ENCODE measurements at places on chromosomes 2 and 18.

DNA sequence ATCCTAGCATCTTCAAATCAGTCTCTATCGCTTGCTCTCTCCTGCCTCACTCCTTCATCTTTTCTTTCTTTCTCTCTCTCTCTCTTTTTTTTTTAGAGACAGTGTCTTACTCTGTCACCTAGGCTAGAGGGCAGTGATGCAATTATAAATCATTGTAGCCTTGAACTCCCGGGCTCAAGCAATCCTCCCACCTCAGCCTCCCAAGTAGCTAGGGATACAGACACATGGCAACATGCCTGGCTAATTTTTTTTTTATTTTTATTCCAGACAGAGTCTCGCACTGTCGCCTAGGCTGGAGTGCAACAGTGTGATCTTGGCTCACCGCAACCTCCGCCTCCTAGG lies 10.6 kb upstream of the SLC66A3 start:
- DNase-seq = no peak

DNA sequence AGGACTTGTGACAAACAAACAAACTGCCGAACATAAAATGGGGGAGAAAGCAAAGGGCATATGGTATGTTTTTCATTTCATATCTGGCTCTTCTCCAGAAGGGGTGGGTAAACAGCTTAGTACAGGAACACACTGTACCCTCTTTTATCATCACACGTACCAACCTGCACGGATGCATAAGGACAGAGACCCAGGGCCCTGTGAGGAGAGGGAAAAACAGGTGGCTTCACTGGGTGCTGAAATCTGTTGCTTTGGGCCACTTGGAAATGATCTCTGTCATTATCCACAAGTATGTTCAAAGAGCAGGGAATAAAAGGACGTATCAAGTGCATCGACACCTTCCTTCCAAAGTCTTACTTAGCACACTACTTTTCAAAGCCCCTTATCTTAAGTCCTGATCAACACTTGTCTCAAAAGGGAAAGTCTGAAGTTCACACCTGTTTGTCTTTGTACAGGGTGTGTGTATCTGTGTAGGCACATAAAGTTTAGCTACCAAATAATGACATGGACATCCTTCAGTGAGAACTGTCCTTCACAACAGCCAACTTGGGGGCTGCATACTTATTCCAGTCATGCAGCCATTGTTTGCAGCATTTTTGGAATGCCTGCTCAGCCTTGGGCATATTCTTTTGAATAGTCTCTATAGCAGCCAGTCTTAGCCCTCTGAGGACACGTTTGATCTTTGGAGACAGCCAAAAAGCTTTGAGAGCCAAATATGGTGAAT lies 60.6 kb downstream of the IRS1 start:
- DNase-seq = no peak

- no peak for DNase-seq
Observed at GRCh38 chr18:48959921-48960920, 9.5 kb upstream of the SMAD7 start.

- DNase-seq = no peak
Observed at GRCh38 chr2:198040835-198041234, 236.4 kb downstream of the PLCL1 start.

DNA sequence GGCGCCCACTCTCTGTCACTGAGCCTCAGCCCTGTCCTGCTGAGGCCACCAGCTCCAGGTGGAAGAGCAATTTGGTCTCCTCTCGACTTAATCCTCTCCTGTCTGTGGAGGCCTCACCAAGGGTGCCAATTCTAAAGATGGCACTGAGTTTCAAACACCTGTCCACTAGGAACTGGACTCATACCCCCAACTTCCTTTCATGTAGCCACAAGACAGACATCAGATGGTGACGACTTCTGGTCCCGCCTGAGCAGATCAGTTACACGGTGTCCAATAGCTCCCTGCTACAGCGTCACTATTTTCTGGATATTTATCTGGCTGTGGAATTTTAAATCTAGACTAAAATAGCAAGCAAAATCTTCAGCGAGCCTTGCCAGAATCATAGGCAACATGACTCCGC lies 24.5 kb upstream of the SP5 start:
- DNase-seq = no peak

GRCh38 chr2:121617042-121617599 lies 32.1 kb downstream of the CLASP1 start:
- DNase-seq = no peak

- no peak for DNase-seq
Observed at GRCh38 chr18:46037512-46038305, 34.4 kb downstream of the PSTPIP2 start.

DNA sequence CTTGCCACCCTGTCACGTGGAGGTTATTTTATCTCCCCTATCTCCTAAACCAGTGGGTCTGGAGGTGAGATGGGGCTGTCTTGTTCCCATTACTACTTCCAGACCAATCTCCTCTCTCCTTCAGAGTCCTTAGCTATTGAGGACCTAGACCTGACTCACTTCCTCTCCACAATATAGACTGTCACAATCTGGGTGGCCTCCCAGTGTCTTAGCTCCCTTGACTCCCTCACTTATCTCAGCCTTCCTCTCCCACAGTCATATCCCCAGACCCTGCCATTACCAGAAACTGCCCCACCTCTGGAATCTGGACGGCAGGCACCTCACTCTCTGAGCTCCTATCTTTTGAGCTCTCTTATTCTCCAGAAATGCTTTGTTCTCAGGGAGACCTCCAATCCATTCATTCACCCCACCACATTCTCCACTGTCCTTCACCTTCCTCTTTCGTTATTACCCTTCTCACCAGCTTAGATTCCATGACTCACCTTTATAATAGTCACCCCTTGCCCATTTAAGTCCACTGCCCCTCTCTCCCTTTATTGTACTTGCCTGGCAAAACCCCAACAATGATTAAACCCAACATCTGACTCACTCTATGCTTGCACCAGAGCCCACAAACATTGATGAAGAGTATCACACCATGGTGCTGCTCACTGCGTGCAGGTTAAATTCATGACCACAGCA lies 23.3 kb upstream of the SIX3 start:
- DNase-seq = no peak

GRCh38 chr2:148552675-148553331 lies 91.7 kb upstream of the EPC2 start:
- no peak for DNase-seq

GRCh38 chr18:47975701-47976100 lies 45.2 kb upstream of the SMAD2 start:
- no peak for DNase-seq

DNA sequence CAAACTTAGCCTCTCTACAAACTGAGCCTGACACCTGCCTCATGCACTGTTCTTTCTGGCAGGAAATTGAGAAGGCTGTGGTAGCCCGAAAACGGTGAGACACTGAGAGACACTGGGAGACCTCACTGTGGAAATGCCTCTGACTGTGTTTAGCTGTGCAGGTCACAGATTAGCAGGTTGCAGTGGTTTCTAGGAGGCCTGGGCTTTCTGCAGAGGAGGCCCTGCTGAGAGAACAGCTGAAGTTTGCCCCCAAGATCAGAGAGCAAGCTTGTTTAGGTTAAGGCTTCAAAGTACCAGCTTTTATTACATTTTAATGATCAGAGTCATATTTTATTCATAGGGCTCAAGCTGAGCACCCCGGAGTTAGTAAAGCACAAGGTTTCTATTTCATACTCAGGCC lies 68.7 kb upstream of the LYPD6 start:
- no peak for DNase-seq

- DNase-seq = no peak
Observed at GRCh38 chr2:197239434-197239833, 71.1 kb downstream of the ANKRD44 start.

DNA sequence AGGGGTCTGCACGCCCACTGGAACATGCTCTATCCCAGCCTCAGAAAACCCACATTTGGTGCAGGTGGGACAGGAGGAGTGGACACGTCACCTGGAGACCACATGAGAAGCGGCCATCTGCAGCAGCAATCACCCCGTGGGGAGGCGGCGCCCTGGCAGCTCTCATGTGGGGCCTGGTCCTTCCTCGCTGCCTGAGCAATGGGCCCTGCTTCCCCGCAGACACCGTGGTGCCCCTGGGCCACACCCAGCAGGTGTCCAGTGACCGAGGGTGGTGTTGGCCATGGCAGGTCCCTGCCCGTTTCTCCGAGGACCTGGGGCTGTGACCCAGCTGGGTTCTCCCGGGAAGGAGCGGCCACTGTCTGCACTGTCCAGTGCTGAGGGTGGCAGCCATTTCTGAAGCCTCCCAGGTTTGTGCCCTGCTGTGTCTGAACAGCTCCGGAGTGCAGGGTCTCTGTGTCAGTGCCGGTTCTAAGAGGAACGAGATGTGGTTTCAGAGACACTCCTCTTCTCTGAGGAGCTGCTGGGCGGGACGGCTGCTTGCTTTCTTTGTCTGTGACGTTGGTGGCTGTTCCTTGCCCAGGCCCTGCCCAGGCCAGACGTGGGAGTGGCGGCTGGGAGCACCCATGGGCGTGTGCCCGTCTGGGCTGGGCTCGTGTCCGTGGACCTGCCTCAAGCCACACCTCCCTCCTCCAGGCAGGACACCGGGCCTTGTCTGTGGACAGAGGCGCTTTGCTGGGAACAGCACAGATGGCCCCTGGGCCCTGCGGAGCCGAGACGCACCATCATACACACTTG lies 44.8 kb downstream of the NFATC1 start:
- peak; percentile 76 for DNase-seq

GRCh38 chr2:119250718-119251290 lies 27.2 kb downstream of the STEAP3 start:
- DNase-seq = no peak

- no peak for DNase-seq
Observed at GRCh38 chr2:96547731-96548171, 11.2 kb downstream of the ARID5A start.

GRCh38 chr18:10481831-10482230 lies 27.4 kb downstream of the APCDD1 start:
- no peak for DNase-seq

DNA sequence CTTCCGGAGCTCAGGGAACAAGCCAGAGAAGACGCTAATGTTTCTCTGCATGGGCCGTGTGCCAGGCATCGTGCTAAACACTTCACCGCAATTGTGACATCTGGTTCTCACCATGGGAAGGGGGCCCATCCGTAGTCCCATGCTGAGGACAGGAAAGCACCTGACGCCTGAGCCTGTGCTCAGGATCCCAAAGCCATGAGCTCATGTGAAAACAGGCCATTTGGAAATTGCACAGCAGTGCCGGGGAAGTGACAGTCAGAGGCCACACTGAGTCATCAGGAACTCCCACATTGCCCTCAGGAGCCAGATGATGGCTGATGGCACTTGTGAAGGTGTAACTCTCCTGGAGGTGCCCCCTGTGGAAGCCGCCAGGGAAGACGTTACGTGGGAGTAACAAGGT lies 141.0 kb downstream of the INHBB start:
- peak; percentile 14 for DNase-seq

DNA sequence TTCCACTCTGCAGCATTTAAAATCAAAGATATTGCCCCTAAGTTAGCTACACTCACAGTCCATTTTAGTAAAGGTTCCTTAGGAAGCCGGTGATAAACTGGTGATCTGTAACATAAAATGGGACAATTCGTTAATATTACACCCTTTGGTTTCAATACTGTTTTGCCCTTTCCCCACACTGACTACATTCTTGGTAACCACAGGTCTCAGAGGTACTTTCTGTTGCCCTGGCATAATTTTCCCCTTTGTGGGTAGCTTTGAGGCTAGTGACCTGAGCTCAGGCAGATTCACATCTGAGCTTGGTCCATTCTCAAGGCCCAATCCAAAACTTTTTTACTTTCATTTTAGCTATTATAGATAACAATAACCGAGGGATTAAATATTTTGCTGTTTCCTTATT lies 32.9 kb upstream of the CSRNP3 start:
- no peak for DNase-seq

DNA sequence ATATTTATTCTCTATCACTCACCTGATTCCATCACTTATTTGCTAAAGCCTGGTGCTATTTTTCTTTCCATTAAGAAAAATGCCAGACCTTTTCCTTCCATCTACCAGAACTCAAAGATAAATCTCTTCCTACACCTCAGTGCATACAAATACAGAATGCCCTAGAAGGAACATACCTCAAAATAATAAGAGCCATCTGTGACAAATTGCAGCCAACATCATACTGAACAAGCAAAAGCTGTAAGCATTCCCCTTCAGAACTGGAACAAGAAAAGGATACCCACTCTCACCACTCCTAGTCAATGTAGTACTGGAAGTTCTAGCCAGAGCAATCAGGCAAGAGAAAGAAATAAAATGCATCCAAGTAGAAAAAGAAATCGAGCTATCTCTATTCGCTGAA lies 315.9 kb upstream of the UBE2E3 start:
- no peak for DNase-seq

DNA sequence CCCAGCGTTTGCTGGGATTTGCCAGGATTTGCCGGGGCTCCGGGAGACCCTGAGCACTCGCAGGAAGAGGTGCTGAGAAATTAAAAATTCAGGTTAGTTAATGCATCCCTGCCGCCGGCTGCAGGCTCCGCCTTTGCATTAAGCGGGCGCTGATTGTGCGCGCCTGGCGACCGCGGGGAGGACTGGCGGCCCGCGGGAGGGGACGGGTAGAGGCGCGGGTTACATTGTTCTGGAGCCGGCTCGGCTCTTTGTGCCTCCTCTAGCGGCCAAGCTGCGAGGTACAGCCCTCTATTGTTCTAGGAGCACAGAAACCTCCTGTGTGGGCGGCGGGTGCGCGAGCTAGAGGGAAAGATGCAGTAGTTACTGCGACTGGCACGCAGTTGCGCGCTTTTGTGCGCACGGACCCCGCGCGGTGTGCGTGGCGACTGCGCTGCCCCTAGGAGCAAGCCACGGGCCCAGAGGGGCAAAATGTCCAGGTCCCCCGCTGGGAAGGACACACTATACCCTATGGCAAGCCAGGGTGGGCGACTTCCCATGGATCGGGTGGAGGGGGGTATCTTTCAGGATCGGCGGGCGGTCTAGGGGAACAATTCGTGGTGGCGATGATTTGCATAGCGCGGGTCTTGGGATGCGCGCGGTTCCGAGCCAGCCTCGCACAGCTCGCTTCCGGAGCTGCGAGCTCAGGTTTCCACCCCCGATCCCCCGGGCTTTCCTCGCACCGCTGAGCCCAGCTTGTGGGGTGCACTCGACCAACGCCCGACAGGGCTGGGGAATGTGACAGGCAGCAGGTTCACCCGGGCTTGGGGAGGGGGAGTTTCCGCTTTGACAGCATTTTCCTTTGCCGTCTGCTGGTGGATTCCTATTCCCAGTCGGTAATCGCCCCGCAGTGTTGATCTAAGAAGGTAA lies 2.8 kb downstream of the ONECUT2 start:
- DNase-seq = no peak

DNA sequence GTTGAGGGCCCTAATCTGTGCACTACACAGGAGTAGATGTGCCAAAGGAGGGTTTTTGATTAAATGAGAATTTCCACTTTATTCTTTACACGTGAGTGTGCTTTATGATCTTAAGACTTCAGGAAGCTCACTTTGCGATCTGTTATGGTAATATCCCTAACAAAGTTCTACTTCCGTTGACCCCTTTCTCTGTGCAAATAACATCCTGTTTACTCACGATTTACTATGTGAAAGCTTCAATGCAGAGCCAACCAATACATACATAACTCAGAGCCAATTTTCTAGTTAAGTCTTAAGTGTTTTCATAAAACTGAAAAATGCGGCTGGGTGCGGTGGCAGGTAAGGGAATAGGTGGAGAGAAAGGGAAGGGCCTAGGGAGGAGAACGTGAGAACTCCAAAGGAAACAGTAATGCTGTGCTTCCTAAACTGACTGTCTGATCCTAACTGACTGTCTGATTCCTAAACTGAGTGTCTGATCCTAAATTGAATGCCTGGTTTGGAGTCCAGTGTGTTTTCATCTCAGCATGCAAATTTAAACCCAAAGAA lies 87.6 kb downstream of the PLCL1 start:
- no peak for DNase-seq

Data from lower lobe of right lung (tissue), 2 donors.